Ureter (tissue), 1 donor: ENCODE measurements at places on chromosomes 1 and 21.
A peak's percentile ranks its signal among the peaks of the same experiment; 100 is the strongest.

GRCh38 chr1:97738270-97738669 is 182.6 kb downstream of the DPYD start:
- no peak for DNase-seq

DNA sequence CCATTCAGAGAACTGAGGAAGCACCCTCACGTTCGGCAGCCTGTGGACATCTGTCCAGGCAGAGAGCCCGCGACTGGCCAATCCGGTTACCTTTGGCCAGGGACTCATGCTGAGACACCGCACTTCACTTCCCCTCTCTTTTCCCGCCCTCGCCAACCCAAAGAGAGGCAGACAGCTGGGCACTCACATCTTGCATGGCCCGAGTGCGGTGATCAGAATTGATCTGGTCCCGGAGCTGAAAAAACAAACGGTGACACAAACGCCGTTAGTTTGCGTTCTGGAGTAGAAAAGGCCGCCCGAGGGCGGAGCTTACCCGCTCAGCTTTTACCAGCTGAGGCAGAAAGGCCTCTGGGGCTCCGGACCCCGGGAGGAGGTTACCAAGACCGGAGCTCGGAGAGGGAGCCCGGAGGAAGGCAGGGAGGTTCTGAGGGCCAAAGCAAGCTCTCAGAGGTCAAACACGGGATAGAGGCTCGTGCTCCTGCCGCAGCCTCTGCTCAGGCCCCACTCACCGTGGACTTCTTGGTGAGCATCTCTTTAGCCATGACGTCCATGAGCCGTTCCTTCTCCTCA is 376 bp downstream of the SF3A3 start:
- peak; percentile 50 for DNase-seq

DNA sequence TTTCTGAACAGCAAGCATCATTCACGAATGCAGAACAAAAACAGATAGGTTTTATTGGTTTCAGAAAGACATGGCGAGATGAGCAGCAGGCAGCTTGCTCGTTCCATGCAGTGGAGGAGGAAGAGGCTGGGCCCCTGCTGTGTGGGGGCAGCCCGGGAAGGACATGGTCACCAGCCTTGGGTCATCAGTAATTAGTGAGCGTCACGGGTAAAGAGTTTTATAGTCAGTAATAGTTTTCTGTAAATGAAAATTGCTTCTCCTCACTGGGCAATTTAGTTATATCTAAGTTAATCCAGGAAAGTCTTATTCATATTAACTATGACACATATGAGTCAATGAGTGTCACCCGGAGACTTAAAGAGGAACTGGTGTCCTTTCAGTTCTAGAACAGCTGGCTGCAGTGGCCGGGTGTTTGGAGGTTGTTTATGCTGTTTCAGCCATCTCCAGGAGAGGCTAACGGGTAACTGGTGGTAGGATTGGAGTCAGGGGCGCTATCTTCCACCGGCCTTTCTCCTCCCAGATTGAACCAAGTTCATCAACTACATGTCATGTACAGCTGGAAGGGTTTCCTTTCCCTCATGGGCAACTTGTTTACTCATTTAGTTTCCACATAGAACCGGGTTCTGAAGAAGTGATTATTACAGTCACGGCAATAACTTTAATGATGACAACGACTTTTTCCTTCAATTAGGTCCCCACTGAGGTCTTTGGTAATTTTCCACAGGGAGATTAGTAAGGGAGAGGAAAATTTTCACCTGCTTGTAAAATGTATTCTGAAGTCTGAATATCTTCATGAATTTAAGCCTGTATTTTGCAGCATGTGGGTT is 34.6 kb upstream of the SLC45A1 start:
- no peak for DNase-seq

GRCh38 chr1:216823731-216824130 is 100.5 kb upstream of the ESRRG start:
- DNase-seq: no peak

GRCh38 chr1:243742819-243743218 is 107.2 kb downstream of the AKT3 start:
- no peak for DNase-seq

DNA sequence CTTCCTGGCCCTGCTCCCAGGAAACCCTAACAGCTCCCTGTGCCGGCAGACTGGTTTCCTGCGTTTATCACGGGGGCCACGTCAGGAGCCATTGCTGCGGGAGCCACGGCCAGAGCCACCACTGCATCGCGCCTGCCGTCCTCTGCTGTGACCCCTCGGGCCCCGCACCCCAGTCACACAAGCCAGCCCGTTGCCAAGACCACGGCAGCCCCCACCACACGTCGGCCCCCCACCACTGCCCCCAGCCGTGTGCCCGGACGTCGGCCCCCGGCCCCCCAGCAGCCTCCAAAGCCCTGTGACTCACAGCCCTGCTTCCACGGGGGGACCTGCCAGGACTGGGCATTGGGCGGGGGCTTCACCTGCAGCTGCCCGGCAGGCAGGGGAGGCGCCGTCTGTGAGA is 26.1 kb downstream of the RNF223 start:
- DNase-seq: no peak

GRCh38 chr1:82948386-82948785 is 1050.5 kb downstream of the TTLL7 start:
- DNase-seq: no peak

DNA sequence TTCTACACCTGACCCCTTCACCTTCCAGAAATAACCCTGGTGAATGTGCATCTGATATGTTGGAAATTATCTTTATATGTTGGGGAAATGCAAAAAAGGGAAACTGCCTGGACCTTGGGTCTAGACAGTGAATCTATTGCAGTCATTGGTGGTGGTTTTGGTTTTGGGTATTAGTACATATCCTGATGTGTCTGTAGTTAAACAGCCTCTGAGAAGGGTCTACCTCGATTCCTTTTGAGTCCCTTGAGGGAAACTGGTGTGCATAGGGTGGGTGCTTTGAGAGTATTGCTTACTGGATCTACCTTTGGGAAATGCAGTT is 127.3 kb upstream of the KIAA0040 start:
- DNase-seq: no peak

- no peak for DNase-seq
These were observed 198.8 kb downstream of the AMY1C start for GRCh38 chr1:103948526-103948925.

- DNase-seq: peak; percentile 61
These were observed 100.2 kb downstream of the SIPA1L2 start for GRCh38 chr1:232529747-232530146.

GRCh38 chr1:30816211-30817076 is 58.9 kb upstream of the LAPTM5 start:
- DNase-seq: peak; percentile 84

- DNase-seq: peak; percentile 7
These were observed 62.2 kb upstream of the KIF26B start for GRCh38 chr1:245092638-245092976.

DNA sequence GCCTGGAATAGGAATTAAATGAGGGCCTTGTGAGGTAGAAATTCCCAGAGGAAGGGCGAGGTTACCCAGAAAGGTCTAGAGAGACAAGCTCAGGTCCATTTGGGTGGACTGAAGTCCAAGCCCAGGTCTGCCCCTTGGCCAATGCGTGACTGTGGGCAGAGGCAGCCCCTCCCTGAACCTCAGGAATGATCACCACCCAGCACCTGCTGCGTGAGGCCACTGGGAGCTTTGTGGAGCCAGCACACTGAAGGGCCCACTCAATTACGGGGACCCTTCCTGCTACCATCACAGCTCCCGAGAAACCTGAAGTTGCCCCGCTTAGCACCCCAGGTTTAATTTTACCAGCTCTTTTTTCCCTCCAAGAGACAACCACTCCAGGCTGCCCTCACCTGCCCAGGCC is 6.5 kb upstream of the MATN1 start:
- DNase-seq: no peak

DNA sequence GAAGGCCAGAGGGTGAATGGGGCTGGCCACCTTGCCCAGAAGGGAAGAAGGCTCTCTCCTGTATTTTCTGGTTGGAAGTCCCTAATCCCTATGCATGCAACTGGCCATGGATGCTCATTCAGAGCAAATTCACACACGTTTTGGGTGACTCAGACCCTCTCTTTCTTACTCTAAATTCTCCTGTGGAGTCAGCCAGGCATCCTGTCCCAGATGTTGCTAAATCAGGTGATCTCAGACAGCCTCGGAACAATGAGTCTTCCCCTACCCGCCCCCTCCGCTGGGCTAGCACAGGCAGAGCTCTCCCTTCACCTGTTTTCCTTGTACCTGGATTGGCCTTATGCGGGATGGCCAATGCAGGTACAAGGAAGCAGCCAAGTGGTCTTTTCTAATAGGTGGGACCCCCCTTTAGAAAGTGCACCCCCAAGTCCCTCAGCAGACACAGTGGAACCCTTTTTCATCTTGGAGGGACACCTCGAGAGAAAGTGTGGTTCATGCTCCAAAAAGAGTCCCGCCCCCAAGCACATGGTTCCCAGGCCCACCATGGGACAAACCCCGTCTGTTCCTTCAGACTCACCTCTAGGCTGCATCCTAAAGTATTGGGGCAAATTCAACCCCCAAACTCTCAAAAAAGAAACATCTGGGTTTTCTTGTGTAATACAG is 8.6 kb downstream of the S100A6 start:
- no peak for DNase-seq

DNA sequence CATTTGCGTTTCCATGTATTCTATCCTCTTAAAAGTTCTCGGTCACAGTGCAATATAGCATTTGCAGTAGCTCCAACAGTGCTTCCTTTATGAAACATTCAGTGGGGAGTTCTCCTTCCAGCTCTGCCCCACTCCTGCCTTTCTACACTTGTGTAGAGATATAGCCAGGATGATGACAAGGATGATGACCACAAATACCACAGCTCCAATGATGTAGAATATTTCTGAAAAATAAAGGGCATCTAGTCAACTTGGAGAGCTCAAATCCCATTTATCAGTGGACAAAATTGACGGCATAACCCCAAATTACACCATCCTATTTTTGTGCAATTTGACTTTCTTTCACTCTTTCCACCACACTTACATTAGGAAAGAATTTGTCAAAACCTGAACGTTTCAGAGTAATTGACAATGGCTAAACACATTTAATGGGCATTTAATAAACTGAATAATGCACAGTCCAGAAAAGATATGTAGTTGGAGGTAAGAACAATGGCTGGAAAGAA is 11.1 kb downstream of the F3 start:
- DNase-seq: no peak

- peak; percentile 74 for DNase-seq
These were observed 987 bp upstream of the CDCP2 start for GRCh38 chr1:54153535-54154439.

- DNase-seq: peak; percentile 89
These were observed 292.7 kb downstream of the TPR start for GRCh38 chr1:186082235-186082937.

GRCh38 chr1:242133351-242133750 is 134.5 kb upstream of the MAP1LC3C start:
- no peak for DNase-seq

DNA sequence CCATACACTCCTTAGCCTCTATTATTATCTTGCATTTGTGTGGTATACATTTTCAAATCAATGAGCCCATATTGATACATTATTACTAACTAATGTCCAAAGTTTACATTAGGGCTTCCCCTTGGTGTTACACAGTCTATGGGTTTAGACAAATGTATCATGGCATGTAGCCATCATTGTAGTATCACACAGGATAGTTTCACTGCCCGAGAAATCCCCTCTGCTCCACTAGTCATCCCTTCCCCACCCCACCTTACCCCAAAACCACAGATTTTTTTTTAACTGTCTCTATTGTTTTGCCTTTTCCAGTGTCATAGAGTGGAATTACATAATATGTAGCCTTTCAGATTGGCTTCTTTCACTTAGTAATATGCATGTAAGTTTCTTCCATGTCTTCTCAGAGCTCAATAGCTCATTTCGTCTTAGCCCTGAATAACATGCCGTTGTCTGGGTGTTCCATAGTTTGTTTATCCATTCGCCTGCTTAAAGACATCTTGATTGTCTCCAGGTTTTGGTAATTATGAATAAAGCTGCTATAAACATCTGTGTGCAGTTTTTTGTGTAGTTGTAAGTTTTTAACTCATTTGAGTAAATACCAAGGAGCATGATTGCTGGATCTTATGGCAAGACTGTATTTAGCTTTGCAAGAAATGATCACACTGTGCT is 86.4 kb upstream of the LYST start:
- DNase-seq: no peak

DNA sequence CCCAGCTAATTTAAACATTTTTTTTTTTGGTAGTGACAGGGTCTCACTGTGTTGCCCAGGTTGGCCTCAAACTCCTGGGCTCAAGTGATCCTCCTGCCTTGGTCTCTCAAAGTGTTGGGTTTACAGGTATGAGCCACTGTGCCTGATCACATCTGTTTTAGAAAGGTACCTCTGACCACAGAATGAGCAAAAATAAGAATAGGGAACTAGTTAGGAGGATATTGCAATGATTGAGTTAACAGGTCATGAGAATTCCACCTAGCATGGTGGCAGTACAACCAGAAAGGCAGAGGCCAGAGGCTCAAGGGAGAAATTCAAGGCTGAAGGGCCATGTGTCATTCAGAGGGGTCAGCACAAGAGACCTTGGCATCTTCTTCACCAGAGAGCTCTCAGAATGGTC is 49.6 kb downstream of the ELAPOR1 start:
- DNase-seq: no peak

DNA sequence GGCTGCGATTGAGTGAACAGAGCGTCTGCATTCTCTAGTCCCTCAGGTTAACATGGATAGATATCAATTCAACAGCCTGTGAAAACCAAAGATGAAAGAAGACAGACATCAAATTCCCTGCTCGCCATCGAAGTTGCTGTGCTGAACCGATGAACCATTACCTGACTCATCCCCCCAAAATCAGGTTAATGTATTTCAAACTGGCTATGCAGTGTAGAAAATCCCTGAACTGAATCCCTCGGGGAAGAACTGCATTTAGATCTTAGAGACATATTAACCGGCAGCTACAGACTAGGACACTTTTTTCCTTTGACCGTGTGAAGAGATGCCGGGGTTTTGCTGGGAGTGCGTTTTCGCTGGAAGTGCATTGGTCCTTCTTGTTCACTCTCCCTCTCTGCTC is 213.2 kb upstream of the KIAA0040 start:
- DNase-seq: no peak

DNA sequence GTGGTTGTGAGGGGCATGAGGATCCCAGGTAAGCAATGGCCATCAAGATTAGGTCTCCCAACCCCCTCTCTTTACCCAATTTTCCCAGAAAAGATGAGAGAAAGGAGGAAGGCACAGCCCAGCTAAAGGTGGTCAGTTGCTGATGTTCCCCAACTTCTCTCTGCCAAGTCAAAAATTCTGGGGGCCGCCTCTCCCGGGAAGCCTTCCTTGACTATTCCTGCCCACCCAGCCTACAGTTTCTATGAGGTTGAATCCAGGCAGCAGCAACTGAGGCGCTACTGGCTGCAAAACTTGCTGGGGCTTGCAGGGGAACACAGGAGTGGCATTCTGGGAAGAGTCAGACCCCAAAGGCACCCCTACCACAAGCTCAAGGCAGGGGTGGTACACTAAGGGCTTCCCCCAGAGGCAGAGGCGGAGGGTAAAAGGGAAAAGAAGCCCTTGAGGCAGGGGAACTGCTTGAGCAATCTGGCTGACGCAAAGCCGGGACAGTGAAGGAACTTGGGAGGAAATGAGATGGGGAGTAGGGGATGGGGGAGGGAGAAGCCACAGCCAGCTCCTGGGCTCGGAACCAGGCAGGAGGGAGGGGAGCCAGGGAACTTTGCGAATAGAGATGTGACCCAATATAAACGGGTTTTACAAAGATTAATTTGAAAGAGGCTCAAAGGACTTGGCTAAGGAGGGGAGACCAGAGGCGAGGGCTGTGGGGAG is 31.2 kb downstream of the SDC3 start:
- peak; percentile 83 for DNase-seq

- no peak for DNase-seq
These were observed 59.8 kb downstream of the ITGB3BP start for GRCh38 chr1:63463248-63463647.

- DNase-seq: no peak
These were observed 77.2 kb downstream of the IVNS1ABP start for GRCh38 chr1:185239861-185240260.
